T follicular helper cell (primary cell): ENCODE measurements at places on chromosomes 7 and 10.

DNA sequence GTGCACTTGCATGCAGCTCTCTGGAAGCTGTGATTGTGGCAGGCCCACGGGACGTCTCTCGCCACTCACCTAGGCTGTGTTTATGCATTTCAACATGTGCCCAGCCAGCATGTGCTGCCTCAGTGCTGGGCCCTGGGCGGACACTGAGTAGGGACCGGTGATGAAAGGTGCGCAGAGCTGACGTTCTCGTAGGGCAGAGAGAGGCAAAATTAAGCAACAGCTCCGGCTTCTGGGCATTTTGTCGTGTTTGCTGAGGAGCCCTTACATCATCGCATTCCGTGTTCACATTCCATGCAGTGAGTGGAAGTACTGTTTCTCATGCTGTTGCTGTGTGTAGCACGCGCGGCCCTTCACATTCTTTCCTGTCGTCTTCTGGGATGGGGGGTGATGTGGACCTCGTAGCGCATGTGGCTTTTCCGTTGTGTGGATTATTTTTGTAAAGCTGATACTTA is 50.5 kb downstream of the PRF1 start:
- no peak for DNase-seq

DNA sequence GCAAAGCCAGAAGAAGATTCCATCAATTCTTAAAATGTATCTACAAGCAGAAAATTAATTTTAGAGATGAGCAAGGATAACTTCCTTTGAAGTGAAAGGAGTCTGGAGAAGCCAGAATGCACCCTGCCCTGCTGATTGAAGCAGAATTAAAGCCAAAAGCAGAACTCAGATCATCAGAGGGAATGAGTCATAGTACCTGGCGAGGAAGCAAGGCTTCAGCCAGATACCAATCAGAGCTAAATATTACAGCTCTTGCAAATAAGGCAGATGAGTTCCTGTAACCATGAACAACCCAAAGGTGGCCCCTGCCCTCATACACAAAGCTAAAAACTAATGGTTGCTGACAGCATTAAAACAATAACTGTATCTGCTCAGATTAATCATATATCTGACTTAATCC is 10.4 kb downstream of the HTR7 start:
- no peak for DNase-seq

DNA sequence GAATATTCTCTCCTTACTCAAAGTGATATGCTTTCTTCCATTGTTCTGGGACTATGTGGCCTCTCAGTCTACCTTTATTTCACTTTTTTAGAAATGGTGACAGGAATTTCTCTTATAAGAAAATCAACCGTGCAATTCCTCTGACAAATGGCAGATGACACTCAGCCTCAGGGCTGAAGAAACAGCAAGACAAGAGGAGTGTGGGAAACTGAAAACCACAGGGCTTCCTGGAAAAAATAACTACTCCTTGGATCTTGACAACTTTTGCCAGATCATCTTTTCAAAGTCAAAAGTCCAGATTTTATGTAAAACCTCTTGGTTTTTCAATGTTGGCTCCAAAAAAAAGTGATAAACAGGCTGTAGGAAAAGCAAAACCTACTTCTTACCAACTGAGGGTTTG is 121.5 kb downstream of the TYW1B start:
- DNase-seq = no peak

DNA sequence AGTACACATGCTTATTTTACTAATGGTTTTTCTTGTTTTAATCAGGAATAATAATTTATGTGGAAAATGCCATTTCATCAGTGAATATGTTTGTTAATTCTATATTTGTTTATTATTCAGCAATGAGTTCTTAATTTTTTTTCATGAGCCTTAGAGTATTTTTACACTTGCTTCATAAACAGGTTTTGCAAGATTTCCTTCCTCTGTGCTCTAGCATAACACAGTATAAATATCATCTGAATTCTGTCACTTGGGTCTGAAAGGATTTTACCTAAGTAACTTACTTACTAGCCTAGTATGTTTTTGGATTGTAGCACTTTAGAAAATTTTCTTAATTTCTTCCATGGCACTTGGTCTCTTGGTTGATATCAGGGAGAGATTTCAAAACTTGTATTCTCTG is 45.8 kb downstream of the GLCCI1 start:
- no peak for DNase-seq

DNA sequence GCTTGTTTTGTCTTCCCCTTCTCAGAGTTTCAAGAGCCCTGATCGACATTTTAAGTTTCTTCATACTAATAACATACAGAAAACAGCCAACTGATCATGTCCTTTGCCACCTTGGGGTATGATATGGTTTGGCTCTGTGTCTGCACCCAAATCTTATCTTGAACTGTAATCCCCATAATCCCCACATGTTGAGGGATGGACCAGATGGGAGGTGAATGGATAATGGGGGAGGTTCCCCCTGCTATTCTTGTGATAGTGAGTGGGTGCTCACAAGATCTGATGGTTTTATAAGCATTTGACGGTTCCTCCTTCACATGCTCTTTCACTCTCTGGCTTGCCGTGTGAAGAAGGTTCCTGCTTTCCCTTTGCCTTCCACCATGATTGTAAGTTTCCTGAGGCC is 190.3 kb downstream of the CHCHD3 start:
- DNase-seq = no peak

- no peak for DNase-seq
Measured at GRCh38 chr7:6658618-6659345, 21.7 kb downstream of the ZNF316 start.

DNA sequence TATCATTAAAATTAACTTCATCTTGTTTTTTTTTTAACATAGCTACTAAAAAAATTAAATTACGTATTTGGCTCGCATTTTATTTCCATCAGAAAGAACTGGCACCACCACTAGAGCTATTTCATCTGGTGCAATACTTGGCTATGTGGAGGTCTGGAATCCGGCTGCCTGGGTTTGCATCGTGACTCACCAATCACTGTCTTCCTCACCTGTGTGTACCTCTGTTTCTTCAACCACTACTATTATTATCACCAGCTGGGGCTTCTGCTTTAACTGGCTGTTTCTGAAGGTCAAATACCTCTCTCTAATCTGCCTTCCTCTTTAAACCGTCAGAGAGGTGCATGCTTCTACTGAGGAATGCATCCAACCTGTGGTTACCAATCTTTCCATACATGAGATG is 6.5 kb downstream of the WDR91 start:
- no peak for DNase-seq

- DNase-seq = no peak
Measured at GRCh38 chr10:52577047-52577446, 195.5 kb downstream of the MBL2 start.

DNA sequence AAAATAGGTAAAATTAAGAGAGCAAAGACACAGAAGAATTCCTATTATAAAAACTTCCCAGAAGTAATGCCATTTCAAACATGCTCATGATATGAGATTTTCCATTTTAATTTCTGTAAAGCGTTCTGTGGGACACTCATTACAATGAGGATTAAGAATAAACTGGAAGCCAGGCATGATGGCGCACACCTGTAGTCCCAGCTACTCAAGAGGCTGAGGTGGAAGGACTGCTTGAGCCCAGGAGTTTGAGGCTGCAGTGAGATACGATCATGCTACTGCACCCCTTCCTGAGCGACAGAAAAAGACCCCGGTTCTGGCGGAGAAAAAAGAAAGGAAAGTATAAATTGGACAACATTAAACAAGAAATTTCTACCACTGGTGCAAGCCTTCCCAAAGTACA is 1.5 kb downstream of the DNA2 start:
- no peak for DNase-seq

DNA sequence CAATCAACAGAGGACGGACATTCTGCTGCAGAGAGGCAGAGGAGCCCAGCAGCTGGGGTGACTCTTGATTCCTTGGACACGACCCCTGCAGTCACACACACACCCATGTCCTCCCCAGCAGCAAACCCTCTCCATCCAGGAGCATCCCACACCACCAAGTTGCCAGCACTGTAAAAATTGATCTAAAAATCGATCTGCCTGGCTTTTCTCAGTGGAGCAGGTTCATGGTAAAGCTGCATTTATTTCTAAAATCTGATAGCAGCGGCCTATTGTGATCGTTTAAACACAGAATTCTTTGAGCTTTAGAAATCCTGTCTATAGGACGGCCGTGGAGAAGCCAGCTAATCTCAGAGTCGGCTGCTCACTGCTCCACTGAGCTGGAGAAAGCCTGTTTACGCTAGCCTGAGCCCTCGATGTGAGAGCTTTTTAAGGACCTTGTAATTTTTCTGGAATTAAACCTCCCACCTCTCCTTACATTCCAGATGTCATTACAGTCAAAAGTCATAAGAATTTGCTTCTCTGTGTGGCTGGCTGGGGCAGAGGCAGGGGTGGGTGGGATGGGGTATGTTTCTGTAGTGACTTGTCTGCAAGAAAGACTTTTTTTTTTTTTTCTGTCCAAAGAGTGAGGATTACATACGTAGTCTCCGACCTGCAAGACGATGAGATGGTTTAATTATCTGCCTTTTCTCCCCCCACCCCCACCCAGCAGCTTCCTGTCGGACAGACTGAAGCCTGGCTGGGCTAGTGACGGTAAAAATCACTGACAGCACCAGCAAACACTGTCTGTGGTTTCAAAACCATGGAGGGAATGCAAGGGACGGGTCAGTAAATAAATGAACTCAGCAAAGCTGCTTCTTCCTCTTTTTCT is 31.6 kb downstream of the TRIM8 start:
- DNase-seq = no peak

DNA sequence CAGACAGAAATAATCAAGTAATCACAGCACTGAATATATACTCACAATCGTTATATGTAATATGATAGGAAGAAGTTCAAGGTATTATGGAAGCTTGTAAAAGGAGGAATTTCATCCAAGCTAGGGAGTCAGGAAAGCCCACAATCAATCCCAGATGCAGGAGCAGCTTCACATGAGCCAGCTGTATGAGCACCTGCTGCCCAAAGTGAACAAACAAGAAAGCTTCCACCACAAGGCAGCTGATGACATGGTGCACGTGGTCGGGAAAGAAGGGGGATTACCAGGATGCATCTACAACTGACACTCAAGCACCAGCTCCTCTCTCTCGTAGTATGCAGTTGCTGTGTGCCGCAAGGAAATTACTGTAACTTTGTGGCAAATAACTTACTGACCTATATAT is 225.2 kb downstream of the XPNPEP1 start:
- DNase-seq = no peak

GRCh38 chr10:93894516-93895378 is 969 bp downstream of the SLC35G1 start:
- DNase-seq = no peak

- DNase-seq = no peak
Measured at GRCh38 chr7:141268614-141269013, 194.8 kb downstream of the TMEM178B start.

GRCh38 chr10:44897049-44897448 is 14.1 kb upstream of the TMEM72 start:
- DNase-seq = no peak

DNA sequence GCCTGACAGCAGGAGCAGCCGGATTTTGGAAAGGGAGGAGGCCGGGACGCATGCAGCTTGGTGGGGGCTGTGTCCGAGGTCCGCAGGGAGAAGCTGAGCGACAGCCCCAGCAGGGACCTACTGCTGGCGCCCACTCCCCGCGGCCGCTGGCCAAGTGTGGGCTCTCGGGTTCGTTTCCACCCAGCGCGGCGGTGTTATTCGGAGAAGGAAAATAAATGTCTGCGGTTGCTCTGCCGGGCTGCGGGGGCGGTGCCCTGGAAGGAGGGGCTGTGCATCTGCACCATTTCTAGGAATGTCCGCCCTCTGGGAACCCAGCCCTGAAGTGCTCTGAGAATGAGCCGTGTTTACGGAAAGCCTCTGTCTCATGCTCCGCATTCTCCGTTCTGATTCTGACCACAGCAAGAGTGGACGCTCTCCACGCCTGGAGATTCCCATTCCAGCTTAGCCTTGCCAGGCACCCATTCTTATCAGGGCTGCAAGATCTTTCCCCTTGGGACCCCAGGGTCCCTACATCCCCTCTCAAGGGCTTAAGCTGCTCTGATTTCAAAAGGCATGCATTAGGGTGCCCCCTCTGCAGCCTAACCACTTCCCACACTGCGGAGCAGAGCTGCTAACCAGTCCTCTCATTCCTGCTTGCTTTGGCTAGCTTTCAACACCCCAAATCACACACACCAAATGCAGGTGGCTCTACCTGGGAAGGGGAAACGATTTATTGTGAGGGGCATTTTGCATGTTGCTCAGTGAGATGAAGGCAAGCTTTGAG is 256.6 kb upstream of the GLI3 start:
- no peak for DNase-seq

GRCh38 chr10:131561897-131562296 is 250.4 kb upstream of the TCERG1L start:
- DNase-seq = no peak

DNA sequence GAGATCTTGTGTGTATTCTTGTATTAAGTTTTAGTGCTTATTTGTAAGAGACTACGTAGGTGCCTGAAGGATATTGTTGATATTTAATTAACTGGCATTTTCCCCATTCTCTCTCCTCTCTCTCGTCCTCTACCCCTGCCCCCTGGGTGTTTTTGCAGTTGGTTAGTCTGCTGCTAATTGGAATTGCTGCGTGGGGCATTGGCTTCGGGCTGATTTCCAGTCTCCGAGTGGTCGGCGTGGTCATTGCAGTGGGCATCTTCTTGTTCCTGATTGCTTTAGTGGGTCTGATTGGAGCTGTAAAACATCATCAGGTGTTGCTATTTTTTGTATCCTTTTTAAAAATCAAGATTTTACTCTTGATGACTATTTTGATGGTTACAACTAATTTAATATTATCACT is 22.5 kb downstream of the TSPAN13 start:
- DNase-seq = no peak

DNA sequence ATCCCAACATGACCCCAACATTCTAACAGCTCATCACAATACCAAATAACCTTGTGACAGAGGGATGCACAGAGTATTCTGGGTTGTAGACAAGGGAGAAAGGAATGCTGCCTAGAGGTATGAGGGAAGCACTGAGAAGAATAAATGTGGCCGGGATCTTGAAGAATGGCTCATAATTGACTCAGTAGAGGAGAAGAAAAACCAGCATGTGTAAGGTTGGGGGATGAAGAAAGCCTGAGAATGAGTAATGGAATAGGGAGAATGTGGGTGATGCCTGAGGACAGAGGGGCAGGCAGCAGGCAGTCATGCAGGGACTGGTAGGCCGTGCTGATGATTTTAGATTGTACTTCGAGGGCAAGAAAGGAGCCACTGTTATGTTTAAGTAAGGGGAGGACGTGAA is 75.4 kb upstream of the ELMO1 start:
- no peak for DNase-seq

DNA sequence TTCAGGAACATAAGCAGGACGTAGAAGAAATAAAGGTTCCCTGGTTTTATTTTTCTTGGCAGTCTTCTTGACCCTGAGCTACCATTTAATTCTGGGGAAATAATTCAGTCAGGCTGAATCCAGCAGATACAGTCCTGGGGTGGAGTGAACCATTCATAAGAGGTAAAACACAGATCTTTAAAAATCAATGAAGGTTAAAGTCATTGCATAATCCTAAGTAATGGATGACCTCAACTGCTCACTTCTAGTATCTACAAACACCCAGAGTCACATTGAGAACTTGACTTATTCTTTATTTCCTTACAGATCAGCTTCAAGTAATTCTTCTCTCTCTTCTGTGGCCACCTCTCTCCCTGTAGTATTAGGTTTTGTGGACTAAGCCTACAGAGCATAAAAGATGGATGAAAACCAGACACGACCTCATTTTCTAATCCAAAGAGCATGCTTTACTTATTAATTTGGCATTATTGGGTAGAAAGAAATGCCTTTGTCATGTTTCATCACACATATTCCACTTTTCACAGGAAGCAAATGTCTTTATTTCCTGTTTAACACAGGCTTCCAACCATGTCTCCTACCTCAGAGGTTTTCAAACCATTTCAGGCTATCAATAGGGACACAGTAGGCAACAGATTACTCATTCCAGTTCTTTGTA is 182.3 kb upstream of the IMMP2L start:
- no peak for DNase-seq
